Caudate nucleus (tissue), 63 donors: ENCODE measurements at places on chromosomes 5 and 9.

DNA sequence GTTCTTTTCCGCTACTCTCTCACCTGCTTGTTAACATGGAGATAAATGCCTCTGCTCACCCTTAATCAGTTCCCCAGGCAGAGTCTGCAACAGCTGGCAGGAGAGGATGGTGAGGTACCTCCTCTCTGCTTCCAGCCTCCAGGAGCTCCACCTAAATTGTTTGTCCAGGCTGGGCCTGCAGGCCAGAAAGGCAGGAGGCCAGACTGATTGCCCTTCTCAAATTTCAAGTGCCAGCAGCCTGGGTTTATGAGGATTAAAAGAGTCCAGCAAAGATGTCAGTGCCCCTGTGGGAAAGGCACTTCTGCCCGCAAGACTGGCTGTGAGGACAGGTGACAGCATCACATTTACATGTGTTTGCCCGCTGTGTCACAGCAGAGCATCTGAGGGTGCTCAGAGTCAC is 19.8 kb downstream of the CORO2A start:
- no peak for DNase-seq

DNA sequence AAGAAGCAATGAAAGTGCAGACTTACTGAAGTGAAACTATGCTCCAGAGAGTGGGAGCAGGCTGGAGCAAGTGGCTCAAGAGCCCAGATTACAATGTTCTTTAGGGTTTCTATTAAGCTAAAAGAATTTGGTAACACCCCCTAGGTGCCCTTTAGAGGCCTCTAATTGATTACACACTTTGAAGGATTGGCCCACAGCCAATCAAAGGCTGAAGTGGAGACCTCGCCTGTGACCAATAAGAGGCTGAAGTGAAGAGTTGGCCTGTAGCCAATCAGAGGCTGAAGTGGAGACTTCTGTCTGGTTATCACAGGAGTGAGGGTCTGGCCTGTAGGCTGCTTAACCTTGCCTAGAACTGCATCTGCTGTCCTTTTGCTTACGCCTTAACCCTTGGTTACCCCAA is 46.7 kb upstream of the SPATA31C2 start:
- DNase-seq: no peak

- no peak for DNase-seq
Measured at GRCh38 chr5:140298183-140298601, 4.7 kb downstream of the PFDN1 start.

GRCh38 chr5:160463740-160464465 is 42.2 kb downstream of the PTTG1 start:
- DNase-seq: no peak

DNA sequence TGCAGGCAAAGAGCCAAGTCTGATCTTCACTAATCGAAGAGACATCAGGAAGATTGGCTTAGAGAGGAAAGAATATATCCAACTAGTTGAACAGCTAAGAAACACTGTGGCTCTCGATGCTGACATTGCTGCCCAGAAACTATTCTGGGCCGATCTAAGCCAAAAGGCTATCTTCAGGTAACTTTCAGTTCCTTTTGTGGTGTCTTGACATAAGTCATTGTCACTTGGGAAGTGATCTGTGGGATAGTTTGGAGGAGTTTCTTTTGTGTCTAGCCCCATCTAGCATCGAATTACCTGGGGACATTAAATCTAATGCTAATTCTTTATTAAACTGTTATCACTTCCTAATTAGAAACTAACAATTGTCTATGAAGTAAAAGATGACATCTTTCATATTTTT is 24.0 kb downstream of the VLDLR start:
- no peak for DNase-seq

DNA sequence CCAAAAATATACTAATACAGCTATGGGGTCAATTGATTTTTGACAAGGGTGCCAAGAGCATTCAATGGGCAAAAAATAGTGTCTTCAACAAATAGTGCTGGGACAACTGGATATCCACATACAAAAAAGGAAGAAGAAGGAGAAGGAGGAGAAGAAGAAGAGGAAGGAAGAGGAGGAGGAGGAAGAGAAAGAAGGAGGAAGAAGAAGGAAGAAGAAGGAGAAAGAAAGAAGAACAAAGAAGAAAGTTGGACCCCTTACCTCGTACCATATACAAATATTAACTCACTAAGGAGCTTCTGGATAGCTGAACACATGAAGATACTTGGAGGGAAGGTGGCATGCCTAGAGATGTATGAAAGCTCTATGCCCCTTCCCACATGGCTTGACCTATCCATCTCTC is 17.2 kb upstream of the DELE1 start:
- no peak for DNase-seq

GRCh38 chr9:86413971-86414880 is 60.0 kb upstream of the TUT7 start:
- no peak for DNase-seq

GRCh38 chr9:81530846-81531245 is 158.5 kb downstream of the TLE1 start:
- DNase-seq: no peak

- DNase-seq: no peak
Measured at GRCh38 chr5:173881811-173882575, 6.2 kb upstream of the CPEB4 start.

- no peak for DNase-seq
Measured at GRCh38 chr5:33341351-33341750, 99.4 kb upstream of the TARS1 start.

GRCh38 chr5:88145221-88145610 is 123.4 kb downstream of the TMEM161B start:
- no peak for DNase-seq

- no peak for DNase-seq
Measured at GRCh38 chr9:1267581-1267980, 217.4 kb downstream of the DMRT2 start.

DNA sequence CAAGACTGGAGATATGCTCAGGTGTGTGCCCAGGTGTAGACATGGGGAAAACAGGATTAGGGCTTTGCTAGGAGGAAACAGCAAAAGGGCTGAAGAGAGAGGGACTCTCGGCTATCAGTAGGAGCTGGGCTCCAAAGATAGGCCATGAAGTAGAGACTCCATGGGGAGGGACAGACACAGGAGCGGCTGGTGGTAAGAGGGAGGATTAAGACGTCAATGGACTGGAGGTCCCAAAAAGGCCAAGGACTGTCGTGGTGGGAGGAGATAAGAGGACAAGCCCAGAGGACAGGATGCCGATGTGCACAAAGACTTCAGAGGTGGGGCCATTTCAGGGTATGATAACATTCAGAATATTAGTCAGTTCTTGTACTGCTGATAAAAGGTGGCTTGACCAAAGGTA is 93.1 kb downstream of the SAXO1 start:
- no peak for DNase-seq

DNA sequence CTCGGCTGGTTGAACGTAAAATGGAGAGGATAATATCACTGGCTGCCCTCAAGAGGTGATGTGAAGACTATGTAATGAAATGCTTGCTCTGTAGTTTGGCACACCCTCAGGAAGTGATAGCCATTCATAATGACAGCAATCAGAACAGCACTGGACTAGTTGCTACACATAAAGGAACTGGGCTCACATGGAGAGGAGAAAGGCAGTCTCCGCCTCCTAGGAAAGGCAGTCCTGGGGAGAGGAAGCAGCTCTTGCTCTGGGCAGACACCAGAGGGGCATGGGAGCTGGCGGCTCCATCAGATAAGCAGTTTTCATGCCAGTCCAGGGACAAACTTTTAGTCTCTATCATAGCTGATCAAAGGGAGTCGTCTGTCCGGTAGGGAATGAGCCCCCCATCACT is 46.9 kb downstream of the ARHGEF37 start:
- DNase-seq: no peak

DNA sequence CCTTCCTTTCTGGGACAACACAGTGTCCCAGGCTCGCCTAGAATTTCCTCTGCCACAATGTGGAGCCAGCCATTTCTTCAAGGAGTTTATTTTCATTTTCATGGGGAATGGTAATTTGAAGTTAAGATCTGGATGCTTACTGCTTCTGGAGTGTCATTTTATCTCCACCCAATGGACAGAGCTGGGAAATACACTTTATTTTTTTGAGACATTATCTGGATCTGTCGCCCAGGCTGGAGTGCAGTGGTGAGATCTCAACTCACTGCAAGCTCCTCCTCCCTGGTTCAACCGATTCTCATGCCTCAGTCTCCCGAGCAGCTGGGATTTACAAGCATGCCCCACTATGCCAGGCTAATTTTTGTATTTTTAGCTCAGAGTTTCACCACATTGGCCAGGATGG is 12.7 kb upstream of the THG1L start:
- DNase-seq: peak; percentile 3

DNA sequence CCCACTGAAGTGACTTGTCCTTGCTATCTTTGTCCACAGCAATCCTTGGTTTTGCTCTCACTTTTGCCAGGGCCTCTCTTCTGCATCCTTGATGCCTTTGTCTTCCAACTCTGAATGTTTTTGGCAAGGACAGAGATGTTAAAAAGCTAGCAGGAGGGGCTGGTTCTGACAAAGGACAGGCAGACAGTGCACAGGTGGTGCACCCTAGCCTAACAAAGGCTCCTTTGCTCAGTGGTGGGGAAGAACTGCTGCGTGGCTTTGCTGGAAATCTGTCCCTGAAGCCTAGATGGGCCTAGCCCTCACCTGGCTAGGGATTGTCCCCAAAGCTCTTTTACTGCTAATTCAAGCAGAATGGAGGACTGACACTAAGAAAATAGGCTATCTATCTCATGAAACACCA is 233.5 kb downstream of the MAN2A1 start:
- DNase-seq: no peak

- peak; percentile 71 for DNase-seq
Measured at GRCh38 chr5:112885001-112885400, 23.9 kb downstream of the SRP19 start.

- DNase-seq: no peak
Measured at GRCh38 chr5:28603869-28604268, 1565.5 kb upstream of the CDH9 start.

GRCh38 chr5:79575996-79576395 is 36.2 kb upstream of the TENT2 start:
- no peak for DNase-seq

- DNase-seq: no peak
Measured at GRCh38 chr9:109471475-109472393, 26.4 kb downstream of the PTPN3 start.

GRCh38 chr5:93621327-93621798 is 38.3 kb downstream of the NR2F1 start:
- DNase-seq: peak; percentile 77

DNA sequence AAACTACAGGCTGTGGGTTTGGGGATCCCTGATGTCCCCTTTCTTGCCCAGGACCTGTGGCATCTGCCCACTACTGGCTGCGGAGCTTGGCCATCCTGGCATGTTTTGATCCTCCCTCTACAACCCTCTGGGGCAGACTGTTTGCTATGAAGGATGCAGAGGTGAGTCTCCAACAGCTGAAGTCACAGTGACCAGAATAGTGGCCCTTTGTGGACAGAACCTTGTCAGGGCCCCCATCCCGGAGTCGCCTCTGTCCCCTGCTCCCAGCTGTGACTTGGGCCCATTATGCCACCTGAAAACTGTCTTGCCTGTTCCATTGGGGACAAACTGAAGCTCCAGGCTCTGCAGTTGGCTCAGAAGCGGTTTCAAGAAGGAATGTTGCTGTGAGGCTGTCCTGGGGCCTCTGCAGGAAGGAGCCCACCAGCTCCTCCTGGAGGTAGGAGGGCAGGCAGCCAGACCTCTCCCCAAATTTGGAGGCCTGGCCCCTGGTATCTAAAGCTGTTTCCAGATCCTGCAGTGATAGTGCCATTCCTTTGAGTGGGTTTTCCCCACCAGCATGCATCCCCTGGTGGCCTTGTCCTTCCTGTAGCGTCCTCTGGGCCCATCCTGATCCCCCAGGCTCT is 93.3 kb downstream of the BARX1 start:
- DNase-seq: no peak

- DNase-seq: peak; percentile 72
Measured at GRCh38 chr5:176536132-176536901, 885 bp downstream of the RNF44 start.

GRCh38 chr9:28212979-28213378 is 639.7 kb upstream of the C9orf72 start:
- DNase-seq: no peak

DNA sequence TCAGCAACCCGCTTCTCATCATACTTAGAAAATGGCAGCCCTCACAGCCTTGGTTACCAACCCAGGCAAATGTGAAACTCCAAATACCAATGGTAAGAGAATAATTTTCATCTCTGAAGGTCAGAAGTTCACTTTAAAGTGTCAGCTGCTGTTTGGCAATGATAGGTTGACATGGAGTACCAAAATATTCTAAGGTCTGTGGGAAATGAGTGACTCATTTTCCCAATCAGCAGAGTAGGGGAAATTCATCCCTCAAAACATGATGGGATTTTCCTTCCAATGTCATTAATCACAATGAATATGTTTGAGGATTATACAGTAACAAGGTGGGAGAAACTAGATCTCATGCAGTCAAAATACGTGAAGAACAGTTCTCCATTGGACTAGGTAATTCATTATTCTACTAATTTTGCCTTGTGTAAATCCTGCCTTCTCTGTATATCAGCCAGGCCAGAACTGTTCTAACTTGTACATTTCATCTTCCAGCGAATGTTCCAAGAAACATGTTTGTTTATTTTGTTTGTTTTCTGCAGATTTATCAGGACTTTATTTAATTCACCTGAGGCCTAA is 53.1 kb upstream of the ERBIN start:
- no peak for DNase-seq

GRCh38 chr5:142701673-142702311 is 15.9 kb upstream of the FGF1 start:
- no peak for DNase-seq

- DNase-seq: no peak
Measured at GRCh38 chr5:43256261-43256966, 56.8 kb downstream of the HMGCS1 start.

DNA sequence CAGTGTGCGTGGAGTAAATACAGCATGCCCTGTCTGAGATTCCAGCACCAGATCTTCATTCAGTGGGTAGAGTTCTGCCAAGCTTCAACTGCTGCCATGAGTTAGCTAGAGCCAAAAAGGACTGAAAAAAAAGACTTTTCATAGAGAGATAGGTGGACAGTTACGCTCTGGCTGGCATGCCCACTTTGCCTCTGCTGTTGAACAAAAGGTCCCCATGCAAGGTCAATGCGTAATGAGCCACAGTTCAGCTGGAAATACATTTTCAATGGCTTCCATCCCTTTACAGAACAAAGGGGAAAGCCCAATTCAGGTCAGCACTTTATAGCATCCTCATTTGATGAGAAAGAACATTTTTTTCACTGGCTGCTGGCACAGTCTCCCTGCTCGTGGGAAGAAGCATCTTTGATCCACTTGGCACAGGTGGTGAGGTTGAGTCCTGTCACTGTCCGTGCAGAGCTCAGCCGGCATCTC is 86.9 kb upstream of the ERCC6L2 start:
- no peak for DNase-seq

DNA sequence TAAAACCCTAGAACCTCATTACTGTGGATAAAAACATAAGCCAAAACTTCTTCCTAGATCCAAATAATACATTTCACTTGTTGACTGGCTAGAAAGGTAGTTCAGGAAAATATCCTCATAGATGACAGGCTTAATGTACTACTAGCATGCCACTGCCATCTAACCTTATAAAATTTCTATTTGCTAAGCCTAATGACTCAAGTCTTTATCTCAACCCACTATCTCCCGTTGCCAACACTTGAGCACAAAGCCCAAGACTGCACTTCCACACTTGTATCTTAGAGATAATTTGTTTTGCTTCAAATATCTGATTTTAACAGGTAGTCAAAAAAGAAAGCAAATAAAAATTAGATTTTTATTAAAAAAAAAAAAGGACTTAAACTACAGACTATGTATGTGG is 42.7 kb downstream of the FBXL17 start:
- DNase-seq: no peak
